H9 (cell line): ENCODE measurements at places on chromosomes 4 and X. TPM values are rescaled to one million over a fixed set of nuclear protein-coding genes. Genes with fewer than 3 reads are reported as not detected.
A peak's percentile ranks its signal among the peaks of the same experiment; 100 is the strongest.

DNA sequence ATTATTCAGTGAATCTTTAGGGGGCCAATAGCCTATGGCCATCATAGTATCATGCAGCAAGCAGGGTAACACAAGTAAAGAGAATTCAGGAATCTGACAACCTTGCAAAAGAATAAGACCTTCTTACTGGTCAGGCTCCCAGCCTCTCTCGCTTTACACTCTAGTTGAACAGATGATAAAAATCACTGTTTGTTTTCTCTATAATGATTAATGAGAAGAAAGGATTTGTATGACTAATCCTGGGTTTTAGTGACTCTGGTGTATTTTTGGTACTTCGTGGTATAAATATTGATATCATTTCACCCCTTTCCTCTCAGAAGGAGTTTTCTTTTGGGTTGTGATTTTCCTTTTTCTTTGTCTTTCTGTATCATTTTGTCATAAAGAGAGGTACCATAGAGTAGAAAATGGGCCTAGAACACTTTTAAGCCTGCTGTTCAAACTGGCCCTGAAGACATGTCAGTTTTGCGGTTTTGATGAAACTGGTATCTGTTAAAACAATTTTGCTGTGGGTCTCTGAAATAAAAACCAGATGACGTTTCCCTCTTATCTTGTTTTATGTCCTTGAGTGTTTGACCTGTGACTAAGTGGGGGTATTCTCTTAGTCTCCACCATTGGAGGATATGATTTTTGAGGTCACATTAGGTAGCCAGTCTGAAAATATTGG, 294.9 kb upstream of the TBX22 start:
- DNase-seq = no peak

DNA sequence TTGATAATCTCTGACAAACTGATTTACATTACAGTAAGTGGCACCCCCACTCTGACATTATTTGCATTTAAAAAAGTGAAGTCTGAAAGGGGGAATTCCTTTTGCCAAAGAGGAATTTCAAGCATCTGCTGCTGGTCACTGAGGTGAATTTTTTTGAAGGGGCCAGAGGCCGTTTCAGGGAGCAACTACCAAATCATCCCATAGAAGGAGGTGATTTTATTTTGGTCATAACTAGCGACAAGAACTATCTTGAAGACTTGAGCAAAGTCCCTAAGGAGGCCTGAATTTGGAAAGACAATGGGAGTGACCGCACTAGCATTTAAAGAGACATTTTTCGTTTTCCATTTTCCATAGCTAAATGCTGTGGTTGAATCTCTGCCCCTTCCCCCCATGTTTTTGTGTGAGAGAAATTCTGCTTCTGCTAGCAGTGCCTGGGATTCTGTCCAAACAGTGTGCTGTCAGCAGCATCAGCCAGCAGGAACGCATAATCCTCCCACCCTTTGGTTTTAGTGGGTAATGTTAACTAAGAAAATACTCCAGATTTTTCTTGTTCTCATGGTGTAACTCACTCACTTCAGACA, 110.1 kb upstream of the MED14 start:
- DNase-seq = peak; percentile 72

The SH3D19 gene
- 29.7 and 32.1 TPM in 2 replicates for total RNA-seq

The IL1RAPL1 gene
- 0.31 and 0.33 TPM in 2 replicates for total RNA-seq

The NMU gene
- 9.8 and 12.9 TPM in 2 replicates for total RNA-seq
